ENCODE measurements at places on chromosomes 7 and 10.
A peak's percentile ranks its signal among the peaks of the same experiment; 100 is the strongest.

DNA sequence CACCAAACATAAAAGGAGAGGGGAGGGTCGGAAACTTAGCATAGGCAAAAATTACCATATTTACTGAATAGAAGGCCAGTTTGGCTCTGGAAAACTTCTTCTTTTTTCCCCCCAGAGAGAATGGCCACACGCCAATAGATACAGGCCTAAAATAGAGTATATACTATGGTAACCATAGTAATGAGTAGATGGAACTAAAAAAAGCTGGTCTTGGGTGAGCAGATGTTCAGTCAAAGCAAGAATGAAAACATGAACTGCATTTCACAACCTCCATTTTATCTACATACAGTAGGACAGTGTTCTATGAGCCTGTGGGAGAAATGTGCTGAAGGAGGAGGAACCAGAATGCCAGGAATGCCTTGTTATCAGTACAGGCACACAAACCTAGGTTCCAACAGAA lies 141.7 kb upstream of the SEMA3A start:
- no peak for DNase-seq

DNA sequence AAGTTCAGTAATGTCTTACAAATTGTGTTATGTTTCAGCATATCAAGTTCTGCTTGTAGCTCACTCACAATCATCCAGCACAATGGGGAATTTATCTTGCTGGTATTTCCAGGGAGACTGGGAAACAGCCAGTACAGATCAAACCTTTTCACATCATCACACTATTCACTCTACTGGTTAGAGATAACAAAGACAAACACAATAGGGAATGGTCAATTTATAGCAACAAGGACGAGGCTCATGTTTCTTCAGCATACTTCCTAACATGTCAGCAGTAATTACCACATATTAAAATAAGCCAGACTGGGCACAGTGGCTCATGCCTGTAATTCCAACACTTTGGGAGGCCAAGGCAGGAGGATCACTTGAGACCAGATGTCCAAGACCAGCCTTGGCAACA lies 38.3 kb downstream of the TOMM7 start:
- DNase-seq, result no peak

- no peak for DNase-seq
Measured at GRCh38 chr7:157484411-157485081, 147.7 kb downstream of the DNAJB6 start.

- no peak for DNase-seq
Measured at GRCh38 chr10:130550952-130551674, 414.9 kb downstream of the GLRX3 start.

- DNase-seq, result no peak
Measured at GRCh38 chr7:55050281-55050680, 31.5 kb downstream of the EGFR start.

DNA sequence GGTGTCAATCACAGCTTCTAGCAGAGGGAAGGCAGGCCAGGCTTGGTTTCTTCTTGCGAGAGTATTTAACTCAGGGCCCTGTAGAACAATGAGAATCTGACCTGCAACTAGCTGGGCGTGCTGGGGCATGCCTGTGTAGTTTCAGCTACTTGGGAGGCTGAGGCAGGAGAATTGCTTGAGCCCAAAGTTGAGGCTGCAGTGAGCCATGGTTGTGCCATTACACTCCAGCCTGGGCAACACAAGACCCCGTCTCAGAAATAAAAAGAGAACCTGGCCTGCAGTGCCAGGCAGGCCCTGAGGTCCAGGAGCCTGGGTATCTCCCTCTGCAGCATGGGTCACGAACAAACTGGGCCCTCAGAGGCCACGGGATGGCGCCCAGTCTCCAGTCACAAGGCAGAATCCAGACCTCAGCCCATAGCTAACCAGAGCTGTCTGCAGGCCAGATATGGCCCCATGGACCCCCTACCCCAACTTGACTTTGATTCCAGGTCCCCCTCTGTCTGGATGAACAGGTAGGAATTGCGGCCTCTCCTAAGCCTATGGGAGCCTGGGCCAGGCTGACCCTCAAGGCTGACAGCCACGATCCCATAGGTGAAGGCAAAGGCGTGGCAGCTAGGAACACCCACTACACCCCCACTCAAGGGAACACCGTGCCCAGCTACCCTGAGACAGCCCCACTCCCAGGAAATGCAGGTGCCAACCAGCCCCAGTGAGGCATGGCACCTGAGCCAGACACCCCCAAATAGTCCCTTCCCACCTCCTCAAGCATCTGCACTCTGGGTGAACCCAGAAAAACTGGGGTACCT lies 102.7 kb upstream of the TNRC18 start:
- no peak for DNase-seq

GRCh38 chr7:100066953-100067352 lies 14.6 kb downstream of the ZNF3 start:
- DNase-seq, result no peak

GRCh38 chr7:78716876-78717275 lies 736.6 kb downstream of the MAGI2 start:
- no peak for DNase-seq

GRCh38 chr10:124696446-124697392 lies 47.5 kb downstream of the FAM53B start:
- peak; percentile 40 for DNase-seq

DNA sequence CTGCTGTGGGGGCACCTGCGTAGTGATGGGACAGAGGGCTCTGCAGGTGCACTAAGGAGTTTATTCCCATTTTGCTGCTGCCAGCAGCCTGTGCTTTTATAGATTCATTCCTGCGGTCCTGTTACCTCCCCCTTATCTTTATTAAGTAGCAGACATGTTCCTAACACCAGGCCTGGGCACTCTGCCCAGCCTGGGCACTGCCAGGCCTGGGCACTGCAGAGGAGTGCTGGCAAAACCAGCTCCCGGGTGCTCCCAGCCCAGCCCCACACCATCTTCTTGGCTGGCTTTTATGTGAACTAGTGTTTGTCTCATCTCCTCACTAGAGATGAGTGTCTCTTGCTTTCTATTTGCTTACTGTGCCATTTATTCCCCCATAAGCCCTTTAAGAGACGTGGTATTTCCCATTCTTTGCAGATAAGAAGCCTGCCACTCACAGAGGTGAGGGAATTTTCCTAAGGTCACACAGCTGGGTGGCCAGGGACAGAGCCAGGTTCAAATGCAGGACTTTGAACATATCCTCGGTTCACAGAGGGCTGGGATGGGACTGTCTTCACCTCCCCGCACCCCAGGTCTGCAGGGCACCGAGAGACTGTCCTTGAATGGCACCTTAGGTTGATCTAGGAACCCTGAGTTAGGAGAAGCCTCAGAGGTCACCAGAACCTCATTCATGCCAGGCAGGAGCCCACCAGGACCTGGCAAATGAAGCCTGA lies 14.6 kb upstream of the DRGX start:
- DNase-seq, result no peak

GRCh38 chr10:7417103-7417623 lies 6.3 kb upstream of the SFMBT2 start:
- DNase-seq, result no peak

- DNase-seq, result no peak
Measured at GRCh38 chr10:4001811-4002210, 216.8 kb upstream of the KLF6 start.

GRCh38 chr10:17406036-17406834 lies 48.2 kb downstream of the ST8SIA6 start:
- DNase-seq, result no peak

- no peak for DNase-seq
Measured at GRCh38 chr7:1940863-1941262, 270.8 kb downstream of the ELFN1 start.

GRCh38 chr10:125006921-125007426 lies 65.1 kb downstream of the ZRANB1 start:
- no peak for DNase-seq

DNA sequence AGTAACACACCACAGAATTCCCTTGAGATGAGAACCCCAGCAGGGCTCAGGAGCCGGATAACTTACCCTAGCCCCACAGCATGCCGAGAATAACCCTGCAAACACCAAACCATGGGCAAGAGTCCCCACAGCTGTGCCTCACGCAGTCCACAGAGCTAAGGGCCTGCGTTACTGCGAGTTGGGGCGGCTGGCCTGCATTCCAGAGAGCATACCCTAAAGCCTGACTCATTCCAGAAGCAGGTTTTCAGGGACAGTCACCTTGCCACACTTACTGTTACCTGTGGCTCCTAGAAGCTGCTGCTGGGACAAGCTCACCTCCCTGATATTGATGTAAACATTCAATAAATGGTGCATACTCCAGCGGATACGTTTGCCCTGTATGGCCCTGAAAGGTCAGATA lies 18.6 kb downstream of the FGFR2 start:
- no peak for DNase-seq

- DNase-seq, result no peak
Measured at GRCh38 chr10:10498781-10499180, 518.9 kb upstream of the CELF2 start.

- no peak for DNase-seq
Measured at GRCh38 chr7:47914717-47915615, 33.3 kb downstream of the PKD1L1 start.

DNA sequence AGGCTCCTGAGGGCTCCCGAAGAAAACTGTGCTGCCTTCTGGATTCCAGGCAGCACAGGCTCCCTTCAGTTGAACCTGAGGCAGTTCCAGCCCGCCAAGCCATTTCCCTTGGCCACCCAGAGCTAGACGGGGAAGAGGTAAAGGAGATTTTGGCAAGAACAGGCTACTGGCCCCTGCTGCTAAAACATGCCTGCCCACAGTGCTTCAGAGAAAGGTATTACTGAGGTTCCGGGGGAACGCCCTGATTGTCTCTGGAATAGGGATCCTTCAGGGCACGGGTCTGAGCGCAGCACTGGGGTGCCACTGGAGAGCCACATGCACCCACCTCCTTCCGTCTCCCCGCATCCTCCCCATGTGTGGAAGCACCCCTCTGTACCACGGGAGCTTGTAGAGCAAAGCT lies 247.4 kb downstream of the BAMBI start:
- no peak for DNase-seq

- no peak for DNase-seq
Measured at GRCh38 chr7:47548546-47548945, 33.4 kb downstream of the TNS3 start.

Data from stimulated activated naive CD4-positive, alpha-beta T cell treated with Interleukin-2 at 50 U/mL for 16 hours (primary cell).